HCT116 (cell line): ENCODE measurements at places on chromosomes 6 and 20.

- DNase-seq, result no peak
Observed at GRCh38 chr20:62053465-62054196, 12.1 kb downstream of the TAF4 start.

- no peak for DNase-seq
Observed at GRCh38 chr6:131954775-131955107, 3.6 kb upstream of the CCN2 start.

GRCh38 chr20:53708129-53708968 is 114.7 kb upstream of the ZNF217 start:
- no peak for DNase-seq

DNA sequence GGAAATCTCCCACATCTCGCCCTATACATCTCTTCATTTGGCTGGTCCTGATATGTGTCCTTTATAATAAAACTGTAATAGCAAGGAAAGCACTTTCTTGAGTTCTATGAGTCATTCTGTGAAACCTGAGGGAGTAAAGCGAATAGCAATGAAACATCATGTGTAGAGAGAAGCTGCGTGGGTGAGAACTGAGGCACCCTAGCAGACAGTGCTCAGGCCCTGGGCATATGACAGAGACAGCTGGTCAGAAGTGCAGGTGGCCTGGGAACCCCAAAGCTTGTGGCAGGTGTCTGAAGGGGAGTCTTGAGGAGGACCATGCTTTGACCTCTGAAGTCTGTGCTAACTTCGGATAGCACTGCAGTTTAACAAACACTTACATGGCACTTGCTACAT is 1.3 kb upstream of the BLOC1S5 start:
- DNase-seq, result no peak

GRCh38 chr20:15265581-15266309 is 928.3 kb upstream of the FLRT3 start:
- DNase-seq, result no peak

- peak; percentile 67 for DNase-seq
Observed at GRCh38 chr6:126539022-126539421, 199.1 kb downstream of the CENPW start.

DNA sequence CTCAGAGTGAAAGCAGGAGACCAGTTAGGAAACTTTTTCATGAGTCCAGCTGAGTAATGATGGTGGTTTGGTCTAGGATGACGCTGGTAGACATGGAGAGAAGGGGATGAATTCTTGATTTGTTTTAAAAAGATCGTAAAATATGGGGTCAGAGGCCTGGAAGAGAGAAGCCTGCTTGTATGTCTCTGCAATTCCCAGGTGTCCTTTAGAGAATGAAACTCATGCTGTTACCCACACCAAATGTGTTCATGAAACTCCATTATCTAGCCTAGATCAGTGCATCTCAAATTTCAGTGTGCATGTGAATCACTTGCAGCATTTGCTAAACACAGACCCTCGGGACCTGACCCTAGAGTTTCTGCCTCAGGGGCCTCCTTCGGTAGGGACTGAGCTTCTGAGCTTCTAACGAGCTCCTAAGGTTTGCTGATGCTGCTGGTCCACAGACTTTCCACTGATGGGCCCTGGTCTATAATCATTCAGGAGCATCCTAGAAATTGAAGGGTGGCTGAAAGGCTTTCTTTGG is 302.0 kb upstream of the PLCB4 start:
- no peak for DNase-seq

- no peak for DNase-seq
Observed at GRCh38 chr20:43669332-43669731, 2.4 kb downstream of the MYBL2 start.

GRCh38 chr6:45686841-45687569 is 309.3 kb upstream of the SUPT3H start:
- DNase-seq, result no peak
